GDM1 (cell line): ENCODE measurements at places on chromosomes 12 and 14.

- no peak for DNase-seq
These were observed 93.1 kb upstream of the HIF1A start for GRCh38 chr14:61602003-61602732.

- no peak for DNase-seq
These were observed 9.8 kb upstream of the RMST start for GRCh38 chr12:97452839-97453238.

- DNase-seq: no peak
These were observed 353.1 kb downstream of the NAV3 start for GRCh38 chr12:78183824-78184223.

- DNase-seq: no peak
These were observed 39.4 kb upstream of the E2F7 start for GRCh38 chr12:77104792-77105191.

DNA sequence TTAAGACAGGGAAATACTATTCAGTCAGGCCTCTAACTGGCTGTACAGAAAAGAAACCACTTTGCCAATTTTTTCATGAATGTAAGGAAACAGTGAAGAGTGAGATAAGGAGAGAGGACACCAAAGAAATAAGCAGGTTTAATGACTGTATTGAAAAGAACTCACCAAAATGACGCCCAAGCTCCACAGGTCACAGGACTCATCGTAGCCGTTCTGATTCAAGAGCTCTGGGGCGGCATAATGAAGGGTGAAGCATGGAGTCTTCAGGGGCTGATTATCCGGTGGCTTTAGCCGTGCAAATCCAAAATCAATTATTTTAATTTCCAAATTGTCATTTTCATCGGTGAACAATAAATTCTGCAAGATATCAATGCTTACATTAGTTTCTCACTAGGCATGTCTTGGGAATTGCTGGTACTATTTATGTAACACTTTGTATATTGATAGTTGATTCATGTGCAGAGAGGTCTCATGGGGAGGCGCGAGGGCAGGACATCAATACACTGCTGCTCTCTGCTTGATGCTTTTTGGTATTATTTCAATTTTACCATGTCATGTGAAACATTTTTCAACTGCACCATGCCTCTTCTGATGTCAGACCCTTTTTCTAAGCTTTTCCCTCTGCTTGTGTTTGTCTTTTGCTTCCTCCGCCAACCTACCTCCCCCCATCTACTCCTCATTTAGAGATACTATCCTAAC, 74.2 kb upstream of the TTC7B start:
- no peak for DNase-seq

- no peak for DNase-seq
These were observed 17.1 kb downstream of the ACTN1 start for GRCh38 chr14:68961781-68962584.

DNA sequence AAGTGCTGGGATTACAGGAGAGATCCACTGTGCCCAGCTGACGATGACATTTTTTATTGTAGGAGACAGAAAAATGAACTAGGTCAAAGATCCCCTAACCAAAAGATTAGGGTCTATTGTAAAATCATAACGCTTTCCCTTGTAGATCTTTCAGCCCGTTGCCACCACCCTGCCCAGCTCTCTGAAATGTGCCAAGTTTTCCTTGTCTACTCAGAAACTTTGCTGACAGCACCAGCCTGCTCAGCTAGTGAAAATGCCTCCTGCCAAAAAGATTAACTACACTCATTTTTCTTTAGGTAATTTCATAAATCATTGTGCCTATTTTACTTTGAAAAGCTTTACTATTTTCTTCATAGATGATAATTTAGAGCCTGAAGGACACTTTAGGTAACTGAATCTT, 28.2 kb upstream of the RASSF3 start:
- DNase-seq: no peak
